ENCODE measurements at places on chromosomes 1 and 21.

- no peak for DNase-seq
Observed at GRCh38 chr1:174224641-174225040, 65.3 kb downstream of the RABGAP1L start.

GRCh38 chr1:117118137-117118536 is 3.4 kb downstream of the TRIM45 start:
- no peak for DNase-seq

DNA sequence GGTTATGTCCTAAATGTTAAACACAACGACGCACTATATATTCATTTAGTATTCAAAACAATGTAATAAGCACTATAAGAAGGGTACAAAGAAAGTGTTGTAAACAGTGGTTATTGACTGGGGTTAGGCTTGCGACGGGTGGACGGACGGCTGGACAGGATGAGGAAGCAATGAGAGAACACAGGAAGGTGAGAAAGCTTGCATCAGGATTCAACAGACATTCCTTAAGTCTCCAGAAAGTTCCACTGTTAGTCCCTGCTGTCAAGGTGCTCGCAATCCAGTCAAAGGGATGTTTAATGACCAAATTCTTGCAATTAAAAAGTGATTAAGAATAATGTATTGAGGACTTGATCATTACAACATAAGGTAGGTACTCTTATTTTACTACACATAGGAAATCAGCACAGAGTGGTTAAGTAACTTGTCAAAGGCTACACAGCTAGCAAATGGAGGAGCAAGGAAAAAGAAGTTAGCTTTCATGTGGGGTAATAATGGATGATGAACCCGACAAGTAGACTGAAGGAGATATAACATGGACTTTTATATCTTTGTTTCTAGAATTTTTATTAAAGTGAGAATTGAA is 994 bp upstream of the ACBD6 start:
- peak; percentile 26 for DNase-seq

GRCh38 chr1:49526672-49527071 is 497.1 kb downstream of the AGBL4 start:
- DNase-seq: no peak
